ENCODE measurements at places on chromosomes 5 and 9. TPM values are rescaled to one million over a fixed set of nuclear protein-coding genes. Genes with fewer than 3 reads are reported as not detected.

SPINK7 gene
- total RNA-seq = not detected

SPINK6 gene
- total RNA-seq = not detected

FST gene
- 31.0 TPM for total RNA-seq

CERCAM gene
- 233 TPM for total RNA-seq

OLFM1 gene
- 10.1 TPM for total RNA-seq

TEX48 gene
- not detected for total RNA-seq

LHX2 gene
- total RNA-seq = 0.34 TPM

LCN9 gene
- not detected for total RNA-seq

AGXT2 gene
- not detected for total RNA-seq

TRIM36 gene
- total RNA-seq = 0.09 TPM

CD72 gene
- 2.2 TPM for total RNA-seq

PHYKPL gene
- 30.5 TPM for total RNA-seq

GAS1 gene
- total RNA-seq = 238 TPM

PCDHA3 gene
- total RNA-seq = not detected

RAB3C gene
- total RNA-seq = not detected

LRRC19 gene
- not detected for total RNA-seq

MEIKIN gene
- total RNA-seq = not detected

PTGR1 gene
- total RNA-seq = 75.2 TPM

PLPPR1 gene
- not detected for total RNA-seq

CBY3 gene
- total RNA-seq = not detected

GABRA1 gene
- total RNA-seq = not detected

PKN3 gene
- total RNA-seq = 1.8 TPM

GGTA1 gene
- 0.82 TPM for total RNA-seq

LRRC70 gene
- total RNA-seq = 0.51 TPM

ITGA2 gene
- 3.5 TPM for total RNA-seq

SHOC1 gene
- not detected for total RNA-seq

PCDHB16 gene
- total RNA-seq = under 0.01 TPM

IFNA2 gene
- not detected for total RNA-seq

C5orf52 gene
- total RNA-seq = not detected

OSMR gene
- 74.9 TPM for total RNA-seq

IFNB1 gene
- not detected for total RNA-seq

CDC20B gene
- total RNA-seq = not detected

PCDHA12 gene
- total RNA-seq = not detected

TMEM215 gene
- total RNA-seq = not detected

ADAM19 gene
- total RNA-seq = 8.2 TPM

UBE2QL1 gene
- under 0.01 TPM for total RNA-seq

PCDHAC2 gene
- total RNA-seq = 0.60 TPM

PAXX gene
- 36.9 TPM for total RNA-seq

HBEGF gene
- total RNA-seq = 1.3 TPM

CNTNAP3 gene
- total RNA-seq = 2.8 TPM

ANKRD31 gene
- total RNA-seq = 0.09 TPM

C9orf43 gene
- total RNA-seq = 0.35 TPM

Measured in pericardium fibroblast (primary cell).